ENCODE measurements at places on chromosomes 16 and 17.

DNA sequence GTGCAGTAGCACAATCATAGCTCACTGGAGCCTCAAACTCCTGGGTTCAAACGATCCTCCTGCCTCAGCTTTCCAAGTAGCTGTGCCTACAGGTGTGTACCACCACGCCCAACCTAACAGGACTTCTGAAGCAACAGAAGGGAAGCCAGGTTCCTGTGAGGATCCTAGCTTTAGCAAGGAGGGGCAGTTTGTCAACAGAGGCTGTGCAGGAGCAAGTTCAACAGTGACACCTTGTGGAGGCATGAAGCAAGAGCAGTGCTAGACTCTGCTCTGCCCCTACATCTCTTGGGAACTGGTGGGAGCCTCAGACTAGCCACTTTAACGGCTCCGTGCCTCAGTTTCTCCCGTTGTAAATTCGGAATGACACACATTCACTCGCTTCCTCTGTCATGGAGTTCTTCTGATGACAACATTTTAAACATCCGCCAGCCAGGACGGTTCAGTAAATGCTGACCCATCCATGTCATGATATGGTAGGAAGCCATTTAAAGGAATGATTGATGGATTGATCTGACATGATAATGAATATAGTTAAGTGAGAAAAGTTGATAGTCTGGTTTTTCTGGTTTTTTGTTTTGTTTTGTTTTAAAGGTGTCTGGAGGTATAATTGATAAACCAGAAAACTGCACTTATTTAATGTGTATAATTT, 218.7 kb downstream of the MRTFB start:
- peak; percentile 36 for DNase-seq

- DNase-seq: no peak
Measured at GRCh38 chr16:21953541-21953902, 361 bp downstream of the UQCRC2 start.

GRCh38 chr16:86604436-86605193, 26.3 kb downstream of the FOXL1 start:
- no peak for DNase-seq

GRCh38 chr17:39737760-39738567, at the start of gene GRB7:
Gene GRB7 (plus strand): TSS chr17:39737938. CDS start chr17:39742302, 4,364 bp downstream.
- peak; percentile 86 for DNase-seq

DNA sequence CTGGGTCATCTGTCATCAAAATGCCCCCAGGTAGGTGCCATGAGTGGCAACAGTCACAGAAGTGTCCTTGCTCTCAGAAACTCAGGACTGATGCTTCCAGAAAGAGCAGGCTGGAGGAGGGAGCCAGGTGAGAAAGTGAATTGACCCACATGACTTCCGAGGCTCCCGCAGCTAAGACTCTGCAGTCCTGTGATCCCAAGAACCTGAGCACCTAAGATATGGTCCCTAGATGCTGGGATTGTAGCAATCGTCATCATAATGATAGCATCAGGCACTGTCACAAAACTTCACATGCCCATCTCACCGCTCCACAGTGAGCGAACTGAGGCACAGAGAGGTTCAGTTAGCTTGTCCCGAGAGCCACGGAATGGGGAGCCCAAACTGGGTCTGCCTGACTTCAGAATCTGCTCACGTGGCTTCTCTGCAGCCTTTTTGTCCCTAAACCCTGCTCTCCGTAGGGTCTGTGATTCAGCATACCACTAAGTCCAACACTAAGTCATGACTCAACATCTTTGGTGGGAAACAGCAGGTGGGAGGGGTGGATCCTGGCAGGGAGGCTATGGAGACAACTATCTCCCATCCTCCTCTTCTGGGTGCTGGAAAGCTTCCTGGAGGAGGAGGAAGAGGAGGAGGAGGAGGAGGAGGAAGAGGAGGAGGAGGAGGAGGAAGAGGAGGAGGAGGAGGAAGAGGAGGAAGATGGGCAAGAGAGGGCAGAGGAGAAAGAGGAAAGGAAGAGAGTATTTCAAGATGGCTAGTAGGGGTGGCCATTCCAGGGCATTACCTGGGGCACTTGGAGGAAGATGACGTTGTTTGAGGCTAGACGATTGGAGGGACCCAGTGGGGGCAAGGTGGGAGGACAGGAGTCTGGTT, 55.5 kb upstream of the DLX4 start:
- no peak for DNase-seq
